ENCODE measurements at places on chromosomes 3 and 15.

DNA sequence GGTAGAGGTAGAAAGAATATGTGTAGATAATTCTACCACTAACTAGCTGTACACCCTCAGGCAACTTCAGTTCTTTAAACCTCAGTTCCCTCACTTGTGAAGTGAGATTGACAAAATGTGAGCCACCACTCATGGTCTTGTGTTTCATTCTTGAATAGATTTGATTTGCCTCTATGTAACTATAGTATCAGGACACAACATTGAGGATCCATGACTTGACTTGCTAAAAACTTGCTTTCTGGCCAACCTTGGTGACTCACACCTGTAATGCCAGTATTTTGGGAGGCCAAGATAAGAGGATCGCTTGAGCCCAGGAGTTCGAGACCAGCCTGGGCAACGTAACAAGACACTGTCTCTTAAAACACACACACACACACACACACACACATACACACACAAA lies 115.8 kb upstream of the FLNB start:
- peak overlapping the region; percentile 11 for H3K27ac ChIP-seq
- H3K4me3 ChIP-seq: no peak overlapping the region
- H3K27me3 ChIP-seq: no peaks in the 10 kb centered on the region
- DNase-seq: no peak

GRCh38 chr3:25291481-25291905 lies 136.6 kb upstream of the RARB start:
- H3K36me3 ChIP-seq: no peaks in the 10 kb centered on the region
- DNase-seq: no peak
- no peak overlapping the region for H3K4me3 ChIP-seq
- H3K27me3 ChIP-seq: no peaks in the 10 kb centered on the region
- no peak overlapping the region for H3K27ac ChIP-seq

DNA sequence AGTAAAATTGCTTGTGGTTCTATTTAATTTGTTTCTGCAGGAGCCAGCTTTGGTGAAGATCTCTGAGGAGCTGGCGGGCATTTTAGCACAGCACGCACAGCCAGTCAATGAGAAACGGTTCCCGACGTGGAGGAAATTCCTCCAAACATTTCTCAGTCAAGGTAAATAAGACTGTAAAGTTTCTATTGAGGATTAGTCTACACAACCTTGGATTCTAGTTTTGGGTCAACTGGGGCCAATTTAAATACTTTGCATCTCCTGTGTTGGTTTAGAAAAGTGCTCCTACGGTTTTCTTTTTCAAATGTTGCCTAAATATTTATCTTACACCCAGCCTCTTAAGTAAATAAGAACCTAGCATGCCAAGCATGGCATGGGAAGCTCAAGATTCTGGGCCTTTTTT lies 104.0 kb upstream of the C15orf61 start:
- no peaks in the 10 kb centered on the region for H3K36me3 ChIP-seq
- no peak overlapping the region for H3K27ac ChIP-seq

DNA sequence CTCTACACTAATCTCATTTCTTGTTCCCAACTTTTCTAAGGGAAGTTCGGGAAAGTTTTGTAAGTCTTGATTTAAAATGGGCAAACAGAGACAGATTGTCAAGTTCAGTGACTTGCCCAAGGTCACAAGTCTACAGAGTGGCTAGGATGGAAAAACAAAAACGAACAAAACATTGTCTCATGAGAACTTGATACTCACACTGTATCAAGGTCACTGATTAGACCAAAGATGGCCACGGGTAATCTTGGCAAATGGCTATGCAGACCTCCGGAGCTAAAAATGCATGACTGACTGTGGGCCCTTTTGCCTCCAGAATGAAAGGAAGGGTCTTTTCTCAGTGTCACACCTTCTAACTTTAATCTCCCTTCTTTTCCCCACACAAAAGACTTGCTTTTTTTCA lies 460.9 kb downstream of the FOXP1 start:
- no peak for DNase-seq
- H3K27ac ChIP-seq: no peak overlapping the region
- H3K4me3 ChIP-seq: no peak overlapping the region
- no peaks in the 10 kb centered on the region for H3K36me3 ChIP-seq
- H3K4me1 ChIP-seq: no peaks in the 10 kb centered on the region

DNA sequence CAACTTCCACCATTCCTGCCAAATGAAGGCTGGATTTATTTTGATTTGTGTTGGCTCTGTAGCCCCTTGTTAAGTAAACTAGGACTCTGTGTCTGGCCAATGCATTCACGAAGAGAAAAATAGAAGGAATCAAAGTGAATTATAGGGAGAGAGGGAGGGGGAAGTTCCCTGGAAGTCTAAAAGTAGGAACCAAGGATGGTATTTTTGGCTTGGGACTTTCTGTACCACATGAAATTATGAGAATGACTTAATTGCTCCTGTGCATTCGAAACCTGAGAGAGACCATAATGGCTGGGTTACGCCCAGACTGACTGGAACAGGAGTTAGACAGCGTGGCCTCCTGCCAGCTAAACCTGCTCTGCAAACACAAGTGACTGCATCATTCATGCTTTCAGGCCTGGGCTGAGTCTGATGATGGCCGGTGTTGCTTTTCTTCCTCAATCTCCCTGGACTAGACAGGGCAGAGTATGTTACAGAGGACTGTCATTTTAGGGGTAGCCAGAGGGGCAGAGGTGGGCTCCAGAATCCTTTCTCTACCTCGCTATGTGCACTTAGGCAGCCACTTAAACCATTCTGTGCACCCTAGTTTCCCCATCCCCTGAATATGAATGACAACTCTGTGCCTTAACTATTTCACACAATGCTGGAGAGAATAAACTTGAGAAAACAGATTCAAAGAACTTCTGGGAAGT lies 58.9 kb downstream of the MYO1E start:
- peaks cover 9% of the 10 kb centered on the region for H3K36me3 ChIP-seq
- DNase-seq: no peak
- H3K4me1 ChIP-seq: peaks cover 30% of the 10 kb centered on the region
- peak overlapping the region; percentile 37 for H3K27ac ChIP-seq

- H3K36me3 ChIP-seq: no peaks in the 10 kb centered on the region
- peaks cover 22% of the 10 kb centered on the region for H3K27me3 ChIP-seq
- no peaks in the 10 kb centered on the region for H3K4me1 ChIP-seq
- H3K27ac ChIP-seq: no peak overlapping the region
- H3K4me3 ChIP-seq: no peak overlapping the region
These were observed 121.0 kb upstream of the PRR20G start for GRCh38 chr3:127408684-127409420.

GRCh38 chr3:90031121-90031520 lies 923.7 kb downstream of the EPHA3 start:
- H3K4me3 ChIP-seq: no peak overlapping the region
- H3K27me3 ChIP-seq: no peaks in the 10 kb centered on the region
- no peaks in the 10 kb centered on the region for H3K36me3 ChIP-seq
- H3K27ac ChIP-seq: no peak overlapping the region

DNA sequence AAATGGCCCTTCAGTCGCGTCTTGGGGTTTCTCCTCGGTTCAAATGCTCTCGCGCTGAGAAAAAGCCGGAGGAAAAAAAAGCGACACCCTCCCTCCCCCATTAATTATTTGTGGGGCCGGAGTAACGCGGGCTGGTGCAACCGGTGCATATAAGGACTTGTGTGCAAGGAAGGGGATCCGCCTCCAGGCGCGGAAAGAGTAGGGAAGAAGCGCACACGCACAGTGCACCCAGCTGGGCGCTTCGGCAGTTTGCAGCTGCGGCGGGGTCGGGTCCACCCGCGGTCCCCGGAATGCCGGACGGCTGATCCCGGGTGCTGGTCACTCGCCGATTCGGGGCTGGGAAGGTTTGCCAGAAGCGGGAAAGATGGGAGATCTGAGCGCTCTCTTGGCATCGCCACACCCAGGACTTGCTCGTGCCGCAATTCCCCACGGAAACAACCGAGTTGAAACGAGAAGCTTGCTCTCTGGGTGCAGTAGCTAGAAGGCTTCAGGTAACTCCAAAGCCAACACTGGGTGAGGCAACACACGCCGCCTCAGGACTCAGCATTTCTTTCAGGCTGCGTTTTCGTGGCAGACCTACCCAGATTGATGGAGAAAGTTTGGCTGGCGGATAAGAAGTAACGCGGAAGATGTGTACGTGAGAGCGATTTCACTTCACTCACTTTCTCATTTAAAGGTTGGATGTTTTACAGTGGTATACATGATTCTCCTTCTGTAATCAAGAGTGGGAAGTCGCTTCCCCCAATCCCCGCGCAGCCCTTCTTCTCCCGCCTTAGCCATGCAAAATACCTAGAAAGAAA lies 720 bp upstream of the TNIK start:
- no peaks in the 10 kb centered on the region for H3K27me3 ChIP-seq
- peak; percentile 13 for DNase-seq
- peak overlapping the region; percentile 74 for H3K4me3 ChIP-seq
- H3K4me1 ChIP-seq: peaks cover 14% of the 10 kb centered on the region
- H3K27ac ChIP-seq: peak overlapping the region; percentile 31
- H3K36me3 ChIP-seq: no peaks in the 10 kb centered on the region

DNA sequence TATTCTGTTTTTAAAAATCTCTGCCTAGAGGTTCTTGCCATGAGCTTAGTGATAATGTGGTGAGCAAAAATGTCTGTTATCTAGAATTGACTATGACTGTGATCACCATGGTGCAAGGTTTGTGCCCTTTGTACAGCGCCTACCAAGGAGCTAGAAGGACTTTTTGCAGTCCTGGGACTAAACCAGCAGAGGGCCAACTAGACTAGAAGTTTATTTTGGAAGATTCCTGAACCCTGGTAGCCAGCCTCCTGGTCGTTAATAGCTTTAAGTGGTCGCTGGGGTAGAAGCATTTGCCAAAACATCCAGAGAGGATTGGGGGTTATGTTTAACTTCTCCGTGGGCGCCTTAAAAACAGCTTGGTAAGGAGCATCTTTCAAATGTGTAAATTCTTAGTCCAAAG lies 7.8 kb downstream of the SCG5 start:
- H3K4me3 ChIP-seq: no peak overlapping the region
- peaks cover 30% of the 10 kb centered on the region for H3K4me1 ChIP-seq
- no peaks in the 10 kb centered on the region for H3K36me3 ChIP-seq
- no peak overlapping the region for H3K27ac ChIP-seq
- H3K27me3 ChIP-seq: no peaks in the 10 kb centered on the region

DNA sequence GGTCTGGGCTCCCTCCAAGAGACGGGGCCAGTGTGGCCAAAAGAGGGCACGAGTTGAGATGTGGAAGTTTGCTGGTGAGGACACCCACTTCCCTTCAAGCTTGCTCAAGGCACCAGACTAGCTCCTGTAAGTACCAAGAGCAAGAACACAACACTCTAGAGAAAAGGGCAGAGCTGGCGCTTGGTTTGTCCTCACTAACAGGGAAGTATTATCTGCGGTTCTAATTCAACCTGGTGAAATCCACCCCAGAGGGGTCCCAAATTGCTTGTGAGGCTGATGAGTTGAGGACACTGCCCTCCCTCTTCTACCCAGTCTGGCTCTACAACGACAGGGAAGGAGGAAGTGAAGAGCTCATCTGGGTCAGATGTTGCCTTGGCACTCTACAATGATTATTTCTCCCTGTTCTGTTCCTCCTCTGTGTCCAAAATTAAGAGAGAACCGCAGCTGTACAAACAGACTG lies 16.9 kb upstream of the FSIP1 start:
- no peak for DNase-seq
- no peaks in the 10 kb centered on the region for H3K27me3 ChIP-seq
- peaks cover 11% of the 10 kb centered on the region for H3K4me1 ChIP-seq
- H3K27ac ChIP-seq: no peak overlapping the region
- H3K36me3 ChIP-seq: no peaks in the 10 kb centered on the region
- no peak overlapping the region for H3K4me3 ChIP-seq

DNA sequence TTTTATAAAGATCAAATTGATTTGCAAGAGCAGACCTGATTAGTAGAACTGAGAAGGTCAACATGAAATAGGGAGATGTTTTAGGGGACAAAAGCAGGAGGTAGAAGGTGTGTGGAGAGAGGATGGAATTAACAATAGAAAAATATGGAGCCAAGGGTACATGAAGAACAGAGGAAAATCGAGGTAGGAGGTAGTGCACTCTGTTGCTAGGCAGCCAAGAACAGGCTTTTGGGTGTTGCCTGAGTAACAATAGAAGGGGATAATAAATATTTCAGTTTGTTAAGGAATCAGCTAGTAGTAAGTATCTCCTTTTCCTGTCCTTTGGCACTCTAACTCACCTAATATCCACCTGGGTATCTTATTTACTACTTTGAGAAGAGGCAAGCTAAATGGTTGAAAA lies 9.2 kb downstream of the SPESP1 start:
- no peaks in the 10 kb centered on the region for H3K4me1 ChIP-seq
- no peak for DNase-seq
- no peaks in the 10 kb centered on the region for H3K36me3 ChIP-seq
- H3K27me3 ChIP-seq: peaks cover 3% of the 10 kb centered on the region
- no peak overlapping the region for H3K4me3 ChIP-seq

GRCh38 chr3:24470277-24470676 lies 24.4 kb downstream of the THRB start:
- no peak overlapping the region for H3K27ac ChIP-seq
- peaks cover 8% of the 10 kb centered on the region for H3K4me1 ChIP-seq
- H3K4me3 ChIP-seq: no peak overlapping the region

GRCh38 chr3:139113231-139113992 lies 68.7 kb upstream of the PRR23C start:
- H3K4me3 ChIP-seq: no peak overlapping the region
- H3K36me3 ChIP-seq: no peaks in the 10 kb centered on the region
- peaks cover 10% of the 10 kb centered on the region for H3K27me3 ChIP-seq

GRCh38 chr15:98785807-98786621 lies 137.7 kb downstream of the IGF1R start:
- H3K27me3 ChIP-seq: no peaks in the 10 kb centered on the region
- no peak for DNase-seq
- peaks cover 13% of the 10 kb centered on the region for H3K4me1 ChIP-seq
- no peak overlapping the region for H3K4me3 ChIP-seq
